NCI-H1048 (cell line): ENCODE measurements at places on chromosomes 12 and 14.

GRCh38 chr12:113422030-113422885 is at the start of gene SDSL:
Gene SDSL (plus strand): TSS chr12:113422380. CDS start chr12:113427983, 5,603 bp downstream.
- DNase-seq = no peak

- DNase-seq = no peak
Observed at GRCh38 chr12:113723631-113724030, 242.5 kb downstream of the RBM19 start.

GRCh38 chr14:104639885-104640548 is 35.4 kb upstream of the TMEM179 start:
- DNase-seq = peak; percentile 8

- no peak for DNase-seq
Observed at GRCh38 chr14:64266239-64266638, 27.9 kb downstream of the ESR2 start.
